ENCODE measurements at places on chromosomes 1 and 21.

DNA sequence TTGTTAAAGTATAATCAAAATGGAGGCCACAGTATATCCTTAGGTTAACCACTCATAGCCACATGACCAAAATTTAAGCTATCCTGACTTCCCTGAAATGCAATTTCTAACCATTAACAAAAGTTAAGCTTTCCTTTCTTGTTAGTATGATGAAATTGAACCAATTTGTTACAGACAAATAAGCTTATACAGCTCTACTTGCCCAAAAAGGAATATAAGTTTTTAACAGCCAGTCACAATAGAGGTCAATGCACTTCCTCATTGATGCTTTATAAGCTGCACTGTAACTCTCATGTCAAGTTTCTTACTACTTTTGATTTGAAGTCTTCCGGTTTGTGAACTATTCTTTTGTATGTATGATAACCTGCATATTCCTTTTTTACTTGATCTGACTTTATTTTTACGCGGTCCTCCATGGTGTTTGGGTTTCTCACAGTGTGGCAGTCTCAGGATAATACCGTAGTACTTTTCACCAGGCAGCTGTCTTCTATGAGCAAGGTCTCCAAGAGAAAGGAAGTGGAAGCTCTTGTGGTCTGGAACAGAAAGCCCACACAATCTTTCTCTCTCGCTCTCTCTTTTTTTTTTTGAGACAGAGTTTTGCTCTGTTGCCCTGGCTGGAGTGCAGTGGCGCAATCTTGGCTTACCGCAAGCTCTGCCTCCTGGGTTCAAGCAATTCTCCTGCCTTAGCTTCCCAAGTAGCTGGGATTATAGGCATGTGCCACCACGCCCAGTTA lies 331.6 kb downstream of the SRGAP2C start:
- DNase-seq: no peak

- no peak for DNase-seq
Measured at GRCh38 chr1:161185282-161185682, 8.0 kb upstream of the B4GALT3 start.

DNA sequence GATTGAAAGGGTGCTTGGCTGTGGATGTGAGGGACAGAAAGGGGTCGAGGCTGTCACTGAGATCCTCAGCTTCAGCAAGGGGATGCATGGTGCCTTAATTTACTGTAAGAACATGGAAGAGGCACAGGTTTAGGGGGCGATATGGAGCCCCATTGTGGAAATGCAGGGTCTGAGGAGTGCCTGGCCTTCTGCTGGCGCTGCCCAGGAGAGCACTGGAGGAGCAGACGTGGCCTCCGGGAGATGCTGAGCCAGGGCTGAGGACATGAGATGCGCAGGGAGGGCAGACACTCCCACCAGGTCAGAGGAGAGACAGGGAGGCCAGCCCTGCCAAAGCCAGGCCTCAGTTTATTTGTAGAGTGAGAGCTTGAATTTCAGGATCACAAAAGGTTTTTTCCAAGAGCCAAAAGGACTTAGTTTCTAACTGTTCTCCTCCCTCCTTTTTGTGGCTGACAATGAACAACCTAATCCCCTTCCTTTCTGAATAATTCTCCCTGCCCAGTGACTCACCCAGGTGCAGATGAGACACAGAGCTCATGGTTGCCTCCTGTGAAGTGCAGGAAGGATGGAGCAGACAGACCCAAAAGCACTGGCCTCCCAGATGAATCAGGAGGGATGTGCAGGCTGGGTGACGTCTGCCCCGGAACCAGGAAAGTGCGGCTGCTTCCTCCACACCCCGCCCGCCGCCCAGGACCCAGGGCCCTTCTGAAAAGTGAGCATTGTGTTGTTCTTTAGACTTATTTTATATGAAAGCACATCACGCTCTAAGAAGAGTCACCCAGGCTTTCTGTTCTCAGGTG lies 73.0 kb upstream of the TMPRSS2 start:
- DNase-seq: no peak

DNA sequence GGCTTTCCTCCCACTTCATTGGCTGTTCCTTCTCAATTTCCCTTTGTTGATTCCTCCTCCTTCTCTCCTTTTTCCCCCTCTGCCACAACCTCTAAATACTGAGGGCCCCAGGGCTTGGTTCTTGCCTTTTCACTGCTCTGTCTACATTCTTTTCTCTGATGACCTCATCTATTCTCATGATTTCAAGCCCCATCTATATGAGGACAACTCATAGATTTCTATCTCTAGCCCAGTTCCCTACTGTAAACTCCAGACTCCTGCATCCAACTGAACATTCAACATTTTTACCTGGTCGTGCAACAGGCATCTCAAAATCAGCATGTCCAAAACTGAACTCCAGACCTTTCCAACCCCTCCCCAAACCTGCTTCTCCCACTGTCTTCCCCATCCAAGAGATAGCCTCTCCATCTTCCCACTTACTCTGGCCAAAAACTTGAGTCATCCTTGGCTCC lies 11.5 kb upstream of the SLC9A1 start:
- DNase-seq: no peak
